ENCODE measurements at places on chromosomes 6 and 20. TPM values are rescaled to one million over a fixed set of nuclear protein-coding genes. Genes with fewer than 3 reads are reported as not detected.

DNA sequence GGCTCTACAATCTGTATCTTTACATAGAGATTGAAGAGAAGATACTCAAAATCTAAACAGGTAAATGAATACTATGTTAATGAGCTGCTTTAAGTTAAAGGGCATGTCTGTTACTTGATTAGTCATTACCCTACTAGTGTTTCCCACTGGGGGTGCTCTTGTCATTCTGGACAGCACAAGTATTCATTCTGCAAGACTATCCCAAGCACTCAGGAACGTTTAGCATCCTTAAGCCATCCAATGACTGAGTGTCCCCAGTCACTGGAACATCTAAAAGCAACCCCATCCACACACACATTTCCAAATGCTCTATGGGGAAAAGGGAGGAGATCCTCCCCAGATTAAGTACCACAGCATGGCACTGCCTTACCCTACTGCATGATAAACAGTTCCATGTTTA, 25.7 kb downstream of the EZR start:
- no peak overlapping the region for H3K4me3 ChIP-seq
- H3K36me3 ChIP-seq = peaks cover 6% of the 10 kb centered on the region
- H3K27ac ChIP-seq = no peak overlapping the region
- peaks cover 15% of the 10 kb centered on the region for H3K4me1 ChIP-seq

DNA sequence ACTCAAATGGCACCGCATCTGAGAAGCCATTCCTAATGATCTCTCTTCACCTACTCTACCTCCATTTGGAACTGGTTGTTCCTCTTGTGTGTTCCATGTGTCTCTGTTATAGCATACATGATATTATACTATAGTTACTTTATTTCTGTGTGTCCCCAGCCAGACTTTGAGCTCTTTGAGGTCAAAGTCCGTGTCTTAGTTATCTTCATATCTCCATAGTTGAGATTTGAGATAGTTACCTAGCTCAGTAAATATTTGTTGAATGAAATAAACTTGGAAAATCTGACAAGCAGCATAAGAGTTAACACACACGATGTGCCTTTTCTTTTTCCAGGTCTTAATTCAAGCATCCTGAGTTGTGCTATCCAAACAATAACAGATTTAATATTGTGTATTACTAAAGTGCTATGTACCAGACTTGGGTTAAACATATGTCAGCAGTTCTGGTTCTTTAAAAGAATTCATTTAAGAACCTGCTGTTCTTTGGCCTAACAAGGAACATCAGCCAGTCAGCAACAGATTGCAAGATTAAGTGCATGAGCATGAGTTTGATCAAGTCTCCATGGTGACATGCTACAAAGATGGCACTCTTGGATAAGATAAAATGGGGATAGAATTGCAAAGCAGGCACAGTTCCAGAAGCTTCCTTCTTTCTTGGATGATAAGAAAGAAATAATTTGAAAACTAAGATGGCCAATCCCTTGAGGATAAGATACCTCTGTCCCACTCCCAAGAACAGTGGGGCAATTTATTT, 8.7 kb upstream of the TNFRSF21 start:
- H3K4me1 ChIP-seq = no peaks in the 10 kb centered on the region
- no peak overlapping the region for H3K27ac ChIP-seq
- H3K36me3 ChIP-seq = no peaks in the 10 kb centered on the region
- no peak for DNase-seq
- H3K4me3 ChIP-seq = no peak overlapping the region
- H3K27me3 ChIP-seq = no peaks in the 10 kb centered on the region

GRCh38 chr6:127058936-127059335, 59.5 kb upstream of the RSPO3 start:
- H3K27ac ChIP-seq = no peak overlapping the region
- DNase-seq = no peak
- H3K4me3 ChIP-seq = no peak overlapping the region
- H3K27me3 ChIP-seq = no peaks in the 10 kb centered on the region
- no peaks in the 10 kb centered on the region for H3K36me3 ChIP-seq

- no peaks in the 10 kb centered on the region for H3K27me3 ChIP-seq
- no peak for DNase-seq
- H3K4me3 ChIP-seq = no peak overlapping the region
- no peaks in the 10 kb centered on the region for H3K36me3 ChIP-seq
- no peak overlapping the region for H3K27ac ChIP-seq
Observed at GRCh38 chr6:96051555-96051954, 35.8 kb downstream of the FUT9 start.

GRCh38 chr20:25209400-25209799, 13.9 kb downstream of the ENTPD6 start:
- no peak for DNase-seq
- H3K4me3 ChIP-seq = no peak overlapping the region
- no peaks in the 10 kb centered on the region for H3K27me3 ChIP-seq
- H3K36me3 ChIP-seq = peaks cover 17% of the 10 kb centered on the region
- H3K27ac ChIP-seq = no peak overlapping the region

DNA sequence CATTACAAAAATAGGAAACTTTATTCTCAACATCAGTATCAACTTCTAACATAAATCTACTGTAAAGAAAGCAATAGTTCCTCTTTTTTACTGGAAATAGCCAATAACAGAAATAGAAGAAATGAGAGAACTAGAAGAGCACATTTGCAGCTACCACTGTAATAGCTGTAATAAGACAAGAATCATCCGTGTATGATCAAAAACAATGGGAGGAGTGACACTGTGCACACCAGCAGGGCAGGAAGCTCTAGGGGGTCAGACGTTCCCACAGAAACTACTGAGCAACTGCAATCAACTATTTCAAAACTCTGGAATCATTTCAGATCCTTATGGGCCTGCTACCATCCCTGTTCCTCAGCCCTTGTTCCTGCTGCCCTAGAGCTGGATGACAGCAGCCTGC, 43.7 kb downstream of the NINL start:
- no peaks in the 10 kb centered on the region for H3K27me3 ChIP-seq
- peaks cover 40% of the 10 kb centered on the region for H3K4me1 ChIP-seq
- H3K36me3 ChIP-seq = no peaks in the 10 kb centered on the region
- no peak overlapping the region for H3K27ac ChIP-seq

- no peak for DNase-seq
- no peaks in the 10 kb centered on the region for H3K27me3 ChIP-seq
- no peak overlapping the region for H3K27ac ChIP-seq
- H3K4me1 ChIP-seq = no peaks in the 10 kb centered on the region
Observed at GRCh38 chr6:24858177-24858653, 59.5 kb upstream of the ARMH2 start.

DNA sequence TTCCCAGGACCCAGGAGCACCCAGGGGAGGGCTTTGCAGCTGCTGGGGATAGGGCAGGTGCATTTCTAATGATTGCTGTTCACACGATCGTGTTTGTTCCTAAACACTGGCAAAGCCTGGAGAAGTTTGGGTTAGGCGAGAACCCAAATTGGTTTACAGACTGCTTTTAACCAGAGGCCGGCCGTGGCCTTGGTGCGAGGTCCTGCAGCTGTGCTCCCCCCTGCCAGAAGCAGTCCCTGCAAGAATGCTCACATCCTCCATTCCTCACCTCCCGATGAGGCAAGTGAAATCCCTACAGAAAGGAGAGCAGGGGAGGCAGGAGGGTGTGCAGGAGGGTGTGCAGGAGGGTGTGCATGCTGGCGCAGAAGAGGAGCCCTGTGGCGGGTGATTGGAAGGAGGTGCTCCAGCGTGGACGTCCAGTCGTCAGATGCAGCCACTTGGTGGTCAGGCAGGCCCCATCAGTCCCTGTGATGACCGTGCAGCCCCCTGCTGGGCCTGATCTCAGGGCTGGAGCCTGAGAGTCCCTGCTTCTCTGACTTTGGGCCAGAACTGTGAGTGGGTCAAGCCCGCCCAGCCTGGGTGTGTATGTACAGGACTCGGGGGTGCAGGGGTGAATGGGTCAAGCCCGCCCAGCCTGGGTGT, 55.7 kb upstream of the FRMD1 start:
- no peaks in the 10 kb centered on the region for H3K4me1 ChIP-seq
- no peaks in the 10 kb centered on the region for H3K36me3 ChIP-seq
- H3K27me3 ChIP-seq = no peaks in the 10 kb centered on the region
- H3K27ac ChIP-seq = no peak overlapping the region
- no peak for DNase-seq

GRCh38 chr6:139764498-139764986, 390.1 kb upstream of the CITED2 start:
- no peaks in the 10 kb centered on the region for H3K36me3 ChIP-seq
- DNase-seq = peak; percentile 74
- H3K4me1 ChIP-seq = no peaks in the 10 kb centered on the region
- no peaks in the 10 kb centered on the region for H3K27me3 ChIP-seq

- H3K4me3 ChIP-seq = no peak overlapping the region
- no peaks in the 10 kb centered on the region for H3K36me3 ChIP-seq
- no peaks in the 10 kb centered on the region for H3K27me3 ChIP-seq
- DNase-seq = no peak
- H3K4me1 ChIP-seq = no peaks in the 10 kb centered on the region
- no peak overlapping the region for H3K27ac ChIP-seq
Observed at GRCh38 chr20:52637201-52637600, 335.0 kb upstream of the TSHZ2 start.

DNA sequence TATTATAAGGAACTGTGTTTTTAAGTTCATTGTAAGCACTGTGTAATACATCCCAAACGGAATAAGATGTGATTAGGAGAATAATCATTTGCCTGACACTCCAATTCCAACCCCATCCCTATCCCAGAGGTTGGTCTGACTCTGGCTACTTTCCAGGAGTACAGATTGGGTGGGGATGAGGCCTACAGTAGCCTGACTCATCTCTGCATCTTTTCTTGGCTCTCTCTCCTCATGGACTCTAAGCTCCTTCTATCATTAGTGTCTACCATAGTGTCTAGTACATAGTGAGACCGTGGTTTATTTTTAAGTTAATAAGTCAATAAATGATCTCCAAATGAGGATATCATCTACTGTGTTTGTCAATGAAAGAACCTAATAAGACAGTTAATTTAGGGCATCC, 92.2 kb upstream of the CNKSR3 start:
- no peaks in the 10 kb centered on the region for H3K27me3 ChIP-seq
- DNase-seq = no peak
- H3K4me1 ChIP-seq = peaks cover 9% of the 10 kb centered on the region
- H3K27ac ChIP-seq = no peak overlapping the region
- H3K36me3 ChIP-seq = no peaks in the 10 kb centered on the region
- no peak overlapping the region for H3K4me3 ChIP-seq

- no peaks in the 10 kb centered on the region for H3K36me3 ChIP-seq
- no peaks in the 10 kb centered on the region for H3K27me3 ChIP-seq
- no peak overlapping the region for H3K27ac ChIP-seq
- H3K4me3 ChIP-seq = no peak overlapping the region
- no peak for DNase-seq
Observed at GRCh38 chr6:1558388-1558787, 51.3 kb upstream of the FOXC1 start.

GRCh38 chr20:32557319-32557718, 27.8 kb downstream of the NOL4L start:
- no peaks in the 10 kb centered on the region for H3K27me3 ChIP-seq
- DNase-seq = no peak
- no peaks in the 10 kb centered on the region for H3K36me3 ChIP-seq
- H3K4me3 ChIP-seq = no peak overlapping the region
- no peaks in the 10 kb centered on the region for H3K4me1 ChIP-seq
- no peak overlapping the region for H3K27ac ChIP-seq

DNA sequence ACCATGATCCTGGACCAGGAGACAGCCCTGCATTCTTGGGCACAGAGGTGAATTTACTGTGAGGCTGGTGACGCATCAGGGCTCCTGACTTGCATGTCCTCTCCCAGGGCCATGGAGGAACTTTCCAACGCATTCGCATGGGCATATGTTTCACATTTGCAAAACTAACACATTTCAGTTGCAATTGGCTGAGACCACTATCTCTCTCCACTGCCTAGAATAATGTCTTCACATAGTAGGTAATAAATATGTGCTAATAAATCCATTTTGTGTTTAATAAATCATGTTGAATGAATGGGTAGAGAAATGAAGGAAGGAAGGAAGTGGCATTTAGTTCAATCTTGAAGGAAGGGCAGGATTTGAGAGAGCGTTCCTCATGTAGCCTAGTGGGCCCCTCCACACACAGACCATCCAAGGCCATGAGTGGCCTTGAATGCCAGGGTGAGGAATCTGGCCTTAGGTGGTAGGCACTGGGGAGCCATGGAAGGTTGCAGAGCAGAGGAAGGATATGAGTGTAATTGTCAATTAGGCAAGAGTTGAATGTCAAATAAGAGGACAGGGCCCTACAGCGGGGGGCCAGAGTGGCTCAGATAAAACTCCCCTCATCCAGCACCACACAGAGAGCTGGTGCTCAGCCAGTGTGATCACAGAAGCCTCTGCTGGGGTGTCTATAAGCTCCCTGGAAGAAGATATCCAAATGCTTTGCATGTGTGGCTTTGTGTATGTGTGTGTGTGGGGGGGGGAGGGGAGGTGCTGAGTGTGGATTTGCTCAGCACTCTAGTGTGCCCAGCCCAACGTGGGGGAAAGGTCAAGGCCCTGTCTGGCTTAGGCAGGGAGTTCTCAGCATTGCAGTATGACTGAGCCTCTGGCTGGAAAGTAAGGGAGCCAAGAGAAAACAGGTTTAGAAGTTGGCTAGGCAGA, 30.9 kb upstream of the CCN5 start:
- no peak for DNase-seq
- peaks cover 5% of the 10 kb centered on the region for H3K4me1 ChIP-seq
- H3K27me3 ChIP-seq = no peaks in the 10 kb centered on the region
- no peak overlapping the region for H3K27ac ChIP-seq
- H3K4me3 ChIP-seq = no peak overlapping the region

DNA sequence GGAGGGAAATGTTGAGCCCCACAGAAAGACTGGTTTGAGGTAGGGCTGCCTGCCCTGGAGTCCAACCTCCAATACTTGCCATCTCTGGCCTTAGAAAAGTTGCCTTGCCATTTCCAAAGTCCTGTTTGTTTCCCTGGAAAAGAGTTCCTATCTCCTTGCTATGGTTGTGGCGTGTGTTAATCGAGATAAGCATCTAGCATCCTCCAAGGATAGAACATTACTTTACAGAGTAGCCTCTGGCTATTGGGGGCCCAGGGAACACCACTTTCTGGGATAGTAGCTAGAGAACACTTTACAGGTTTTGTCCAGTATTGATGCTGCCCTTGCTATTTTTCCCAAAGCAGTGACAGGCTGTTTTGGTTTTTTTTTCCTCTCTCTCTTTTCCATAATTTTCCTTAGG, 57.4 kb upstream of the SASH1 start:
- no peaks in the 10 kb centered on the region for H3K27me3 ChIP-seq
- no peaks in the 10 kb centered on the region for H3K36me3 ChIP-seq
- no peak overlapping the region for H3K27ac ChIP-seq
- H3K4me3 ChIP-seq = no peak overlapping the region
- DNase-seq = no peak
- H3K4me1 ChIP-seq = no peaks in the 10 kb centered on the region

- no peak overlapping the region for H3K4me3 ChIP-seq
- H3K36me3 ChIP-seq = no peaks in the 10 kb centered on the region
- DNase-seq = no peak
- H3K27ac ChIP-seq = no peak overlapping the region
- H3K4me1 ChIP-seq = no peaks in the 10 kb centered on the region
- H3K27me3 ChIP-seq = no peaks in the 10 kb centered on the region
Observed at GRCh38 chr20:19431906-19432305, 219.5 kb downstream of the SLC24A3 start.

- H3K4me3 ChIP-seq = no peak overlapping the region
- no peak overlapping the region for H3K27ac ChIP-seq
- H3K27me3 ChIP-seq = no peaks in the 10 kb centered on the region
- no peak for DNase-seq
- no peaks in the 10 kb centered on the region for H3K4me1 ChIP-seq
Observed at GRCh38 chr6:41170547-41171160, 7.7 kb upstream of the TREM2 start.

GGTLC1 gene
- 4.2 TPM for total RNA-seq

POU3F2 gene
- not detected for total RNA-seq

PHACTR3 gene
- 3.8 TPM for total RNA-seq

NT5E gene
- 13.5 TPM for total RNA-seq

DDO gene
- total RNA-seq = 1.8 TPM

RUNX2 gene
- total RNA-seq = 3.5 TPM

WFDC12 gene
- 0.85 TPM for total RNA-seq

SSTR4 gene
- not detected for total RNA-seq

RGS17 gene
- total RNA-seq = 0.64 TPM

SLC17A2 gene
- not detected for total RNA-seq

Measured in lung (tissue), 17 donors.